ENCODE measurements at places on chromosomes 5 and 9.

DNA sequence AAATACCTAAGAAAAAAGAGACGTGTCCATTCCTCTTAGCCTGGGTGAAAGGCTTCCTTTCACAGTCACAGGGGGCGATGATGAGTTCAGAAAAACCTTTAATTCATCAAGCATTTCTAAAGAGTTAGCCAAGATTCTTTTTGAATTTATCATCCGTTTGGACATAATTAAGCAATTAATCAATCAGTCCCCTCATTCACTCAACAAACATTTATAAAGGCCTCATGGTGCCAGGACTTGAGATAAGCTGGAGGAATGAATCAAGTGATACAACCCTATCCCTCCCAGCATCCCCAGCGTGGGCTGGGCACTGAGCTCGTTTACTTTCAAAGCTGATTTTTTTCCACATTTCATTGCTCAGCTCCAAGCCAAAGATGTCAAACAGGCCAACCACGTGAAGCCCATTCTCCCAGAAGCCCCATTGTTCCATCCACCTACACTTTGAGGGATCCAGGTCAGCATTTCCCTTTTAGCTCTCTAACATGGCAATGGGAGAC lies 140.5 kb downstream of the SLIT3 start:
- no peak for DNase-seq

DNA sequence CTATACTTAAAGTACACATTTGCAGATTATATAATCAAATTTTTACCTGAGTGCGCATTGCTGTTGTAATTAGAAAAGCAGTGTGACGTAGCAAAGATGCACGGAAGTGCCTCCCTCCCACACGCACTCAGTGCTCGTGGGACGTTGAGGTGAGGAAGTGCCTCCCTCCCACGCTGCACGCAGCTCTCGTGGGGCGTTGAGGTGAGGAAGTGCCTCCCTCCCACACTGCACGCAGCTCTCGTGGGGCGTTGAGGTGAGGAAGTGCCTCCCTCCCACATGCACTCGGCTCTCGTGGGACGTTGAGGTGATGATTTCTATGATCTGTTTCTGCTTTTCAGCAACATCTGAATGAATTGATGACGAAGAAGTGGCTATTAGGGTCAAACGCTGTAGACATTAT lies 21.0 kb downstream of the EXOC3 start:
- DNase-seq: no peak

DNA sequence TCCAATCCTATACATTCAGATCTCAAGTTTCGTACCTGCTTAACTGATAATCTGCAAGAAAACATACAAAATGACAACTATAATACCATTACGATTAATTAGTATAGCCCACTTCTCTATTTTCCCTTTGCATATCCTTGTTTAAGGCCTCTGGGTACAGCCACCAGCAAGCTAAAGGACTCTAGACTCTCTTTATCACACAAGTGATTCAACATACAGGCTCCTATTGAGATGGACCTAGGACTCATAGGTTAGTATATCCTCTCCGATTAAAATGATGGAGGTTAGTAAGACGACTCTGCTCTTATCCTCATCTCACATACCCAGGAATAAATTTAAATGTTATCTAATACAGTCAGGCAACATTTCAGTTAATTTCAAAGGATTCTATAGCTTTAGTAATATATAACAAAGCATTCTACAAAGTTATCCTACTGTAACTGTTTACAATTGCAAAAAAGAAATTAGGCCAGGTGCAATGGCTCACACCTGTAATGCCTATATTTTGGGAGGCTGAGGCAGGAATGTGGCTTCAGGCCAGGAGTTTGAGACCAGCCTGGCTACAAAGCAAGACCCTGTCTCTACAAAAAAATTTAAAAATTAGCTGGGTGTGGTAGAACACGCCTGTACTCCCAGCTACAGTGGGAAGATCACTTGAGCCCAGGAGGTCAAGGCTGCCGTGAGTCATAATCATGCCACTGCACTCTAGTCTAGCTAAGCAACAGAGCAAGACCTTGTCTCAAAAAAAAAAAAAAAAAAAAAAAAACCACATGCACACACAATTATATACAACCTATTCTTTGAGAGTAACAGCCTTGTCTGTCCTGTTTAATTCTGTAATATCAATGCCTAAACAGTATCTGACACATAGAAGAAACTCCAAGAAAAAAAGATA lies 15.4 kb downstream of the HAUS6 start:
- no peak for DNase-seq

- no peak for DNase-seq
Observed at GRCh38 chr5:143892271-143892670, 80.3 kb downstream of the HMHB1 start.

DNA sequence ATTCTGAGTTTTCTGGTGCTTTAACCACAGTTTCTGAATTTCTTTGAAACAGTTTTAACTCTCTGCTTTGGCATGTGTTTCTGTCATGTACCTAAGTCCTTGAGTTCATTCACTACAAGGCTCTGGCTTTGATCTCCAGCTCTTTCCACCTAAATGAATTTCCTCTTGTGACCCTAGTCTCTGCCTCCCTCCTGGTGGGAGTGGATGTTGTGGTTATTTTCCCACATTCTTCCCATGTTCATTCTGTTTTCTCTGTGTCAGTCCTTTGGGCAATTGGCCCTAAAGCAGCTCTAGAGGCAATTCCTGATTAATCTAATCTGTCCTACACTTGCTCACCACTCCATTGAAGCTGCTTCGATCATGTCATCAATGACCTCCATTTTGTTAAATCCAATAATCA lies 28.4 kb upstream of the DPYSL3 start:
- no peak for DNase-seq

- DNase-seq: no peak
Observed at GRCh38 chr5:168334695-168335094, 43.2 kb downstream of the WWC1 start.

GRCh38 chr5:95191330-95191729 lies 93.6 kb downstream of the MCTP1 start:
- DNase-seq: no peak

- DNase-seq: no peak
Observed at GRCh38 chr9:87810679-87811178, 71.9 kb upstream of the SPATA31E1 start.

- no peak for DNase-seq
Observed at GRCh38 chr5:175347027-175347426, 97.0 kb downstream of the DRD1 start.

DNA sequence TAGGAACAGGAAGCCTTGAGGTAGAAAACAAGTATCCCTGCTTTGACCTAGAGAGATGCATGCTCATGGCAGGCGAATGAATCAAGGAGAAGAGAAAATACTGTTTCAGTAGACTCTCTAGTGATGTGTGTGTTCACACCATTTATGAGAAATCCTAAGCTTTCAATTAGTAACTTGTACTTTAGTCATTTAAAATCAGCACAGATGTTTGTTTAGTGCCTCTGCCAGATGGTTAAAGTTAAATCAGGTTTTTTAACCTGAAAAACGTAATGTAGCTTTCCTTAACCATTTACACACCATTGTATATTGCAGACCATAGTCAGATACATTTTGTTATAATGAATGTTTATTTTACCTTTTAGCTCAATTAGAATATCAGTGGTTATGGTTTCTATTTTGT lies 5.0 kb downstream of the TJP2 start:
- DNase-seq: no peak

DNA sequence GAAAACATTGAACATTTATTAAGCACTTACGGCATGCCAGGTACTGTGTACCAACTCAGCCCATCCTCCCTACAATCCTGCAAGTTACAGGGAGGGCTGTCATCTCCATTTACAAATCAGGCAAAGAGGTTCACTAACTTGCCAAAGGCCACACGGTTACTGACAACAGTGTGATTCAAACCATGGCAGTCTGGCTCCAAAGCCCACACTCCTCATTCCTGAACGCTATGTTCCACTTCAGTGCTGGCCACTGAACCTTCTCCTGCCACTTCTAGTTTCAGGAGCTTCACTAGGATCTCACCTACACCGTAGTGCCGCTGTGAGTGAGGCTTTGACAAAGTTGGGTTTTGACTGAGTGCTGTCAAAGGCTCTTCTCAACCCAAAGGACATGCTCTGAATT lies 7.2 kb upstream of the LIFR start:
- no peak for DNase-seq

DNA sequence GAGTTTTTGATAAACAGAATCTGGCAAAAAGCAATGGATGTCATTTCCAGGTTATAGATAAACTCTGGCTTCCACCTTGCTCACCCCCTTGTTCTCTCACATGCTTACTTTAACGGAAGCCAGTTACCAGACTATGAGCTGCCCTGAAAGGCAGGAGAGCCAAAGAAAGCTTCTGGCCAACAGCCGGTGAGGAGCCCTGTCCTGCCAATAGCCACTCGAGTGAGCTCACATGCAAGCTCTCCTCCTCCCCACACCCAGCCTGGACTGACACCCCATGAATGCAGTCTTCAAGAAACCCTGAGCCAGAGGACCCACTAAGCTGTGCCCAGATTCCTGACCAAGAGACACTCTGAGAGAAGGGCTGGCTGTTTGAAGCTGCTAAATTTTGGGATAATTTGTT lies 14.4 kb upstream of the SMIM15 start:
- no peak for DNase-seq

DNA sequence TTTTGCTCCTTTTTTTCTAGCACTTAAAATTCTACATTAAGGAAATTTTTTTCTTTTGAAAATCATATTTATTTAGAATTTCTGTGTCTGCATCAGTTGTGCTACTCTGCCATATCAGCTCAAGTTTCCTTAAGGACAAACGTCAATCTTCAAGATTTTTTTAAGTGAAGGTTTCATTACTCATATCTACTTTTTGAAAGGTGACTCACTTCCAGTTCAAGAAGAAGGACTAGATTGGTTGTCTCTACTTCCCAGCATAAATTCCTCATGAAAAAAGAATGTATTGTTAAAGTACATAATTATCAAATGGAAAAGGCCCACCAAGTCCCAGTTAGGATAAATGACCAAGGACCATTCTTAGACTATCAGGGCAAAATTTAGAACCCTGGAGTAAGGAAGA lies 626.5 kb downstream of the DMRTA1 start:
- DNase-seq: no peak

DNA sequence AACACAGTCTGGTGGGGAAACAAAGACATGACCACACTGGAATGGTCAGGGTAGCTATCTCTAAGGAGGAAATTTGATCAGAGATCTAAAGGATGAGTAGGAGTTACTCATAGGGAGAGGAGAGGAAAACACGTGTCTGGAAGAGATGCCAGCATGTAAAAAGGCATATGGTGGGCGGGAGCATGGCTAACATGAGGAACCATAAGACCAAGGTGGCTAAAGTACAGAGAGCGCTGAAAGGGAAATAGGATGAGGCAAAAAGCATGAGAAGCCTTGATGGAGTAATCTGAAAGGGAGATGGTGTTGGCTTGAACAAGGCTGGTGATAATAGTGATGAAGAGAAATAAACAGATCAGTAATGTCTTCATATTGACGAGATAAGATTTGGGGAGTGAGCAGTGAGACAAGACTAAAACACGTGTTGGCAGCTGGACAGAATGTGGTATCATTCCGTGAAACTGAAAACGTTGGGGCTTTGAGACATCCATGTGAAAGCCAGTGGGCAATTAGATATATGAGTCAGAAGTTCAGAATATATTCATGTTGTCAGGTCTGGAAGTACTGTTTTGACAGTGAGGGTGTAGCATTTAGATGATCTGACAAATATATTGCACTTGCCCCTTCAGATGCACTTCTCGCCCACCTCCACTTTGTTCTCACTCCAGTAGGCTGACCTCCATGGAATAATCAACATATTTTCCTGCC lies 209.1 kb upstream of the KCNN2 start:
- DNase-seq: no peak

GRCh38 chr5:6631441-6631840 lies 1.4 kb downstream of the NSUN2 start:
- DNase-seq: peak; percentile 30

GRCh38 chr5:83900306-83900705 lies 179.7 kb upstream of the HAPLN1 start:
- no peak for DNase-seq

DNA sequence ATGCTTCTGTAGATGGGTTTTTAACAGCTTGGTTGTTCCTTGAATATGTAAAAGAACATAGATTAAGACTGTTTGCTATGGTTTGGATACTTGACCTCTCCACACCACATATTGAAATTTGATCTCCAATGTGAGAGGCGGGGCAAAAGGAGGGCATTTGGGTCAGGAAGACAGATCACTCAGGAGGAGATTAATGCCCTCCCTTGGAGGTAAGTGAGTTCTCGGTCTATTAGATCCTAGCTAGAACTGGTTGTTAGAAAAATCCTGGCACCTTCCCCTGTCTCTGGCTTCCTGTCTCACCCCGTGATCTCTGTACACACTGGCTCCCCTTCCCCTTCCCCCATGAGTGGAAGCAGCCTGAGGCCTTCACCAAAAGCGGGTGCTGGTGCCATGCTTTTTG lies 281.1 kb upstream of the ANKRD55 start:
- DNase-seq: no peak

DNA sequence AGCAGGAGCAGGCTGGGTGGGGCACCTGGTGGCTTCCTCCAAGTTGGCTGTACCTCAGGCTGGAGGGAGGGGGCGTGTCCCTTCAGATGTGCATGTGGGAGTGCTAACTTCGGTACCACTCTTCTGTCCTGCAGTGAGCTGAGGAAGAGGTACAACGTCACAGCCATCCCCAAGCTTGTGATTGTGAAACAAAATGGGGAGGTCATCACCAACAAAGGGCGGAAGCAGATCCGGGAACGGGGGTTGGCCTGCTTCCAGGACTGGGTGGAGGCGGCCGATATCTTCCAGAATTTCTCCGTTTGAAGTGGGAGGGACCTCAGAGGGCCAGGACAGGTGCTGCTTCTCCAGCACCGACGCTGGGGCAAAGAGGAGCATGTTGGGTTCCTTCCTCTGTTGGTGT lies 9.3 kb downstream of the NXNL2 start:
- peak; percentile 49 for DNase-seq

DNA sequence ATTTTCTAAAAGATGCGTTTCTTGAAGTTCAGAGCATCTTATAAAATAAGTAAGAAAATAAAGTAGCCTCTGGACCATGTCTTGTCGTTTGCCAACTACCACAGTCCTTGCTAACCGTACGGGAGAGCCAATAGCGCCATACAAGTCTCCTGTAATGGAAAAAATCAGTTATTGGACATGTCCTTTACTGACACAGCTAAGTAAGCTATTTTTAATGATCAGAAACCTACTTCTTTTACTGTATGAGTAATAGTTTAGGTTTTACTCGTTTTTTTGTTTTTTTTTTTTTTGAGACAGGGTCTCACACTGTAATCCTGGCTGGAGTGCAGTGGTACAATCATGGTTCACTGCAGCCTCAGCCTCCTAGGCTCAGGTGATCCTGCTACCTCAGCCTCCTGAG lies 37.7 kb upstream of the RAPGEF6 start:
- no peak for DNase-seq

- DNase-seq: peak; percentile 74
Observed at GRCh38 chr5:117888688-117889087, 1099.7 kb downstream of the DTWD2 start.

GRCh38 chr5:179470201-179470600 lies 80.2 kb upstream of the RUFY1 start:
- no peak for DNase-seq

GRCh38 chr5:78509145-78509865 lies 139.3 kb downstream of the LHFPL2 start:
- DNase-seq: no peak

- DNase-seq: no peak
Observed at GRCh38 chr5:41416336-41416735, 94.1 kb downstream of the PLCXD3 start.

Measured in MV-4-11 (cell line).